ENCODE measurements at places on chromosomes 2 and 18.

DNA sequence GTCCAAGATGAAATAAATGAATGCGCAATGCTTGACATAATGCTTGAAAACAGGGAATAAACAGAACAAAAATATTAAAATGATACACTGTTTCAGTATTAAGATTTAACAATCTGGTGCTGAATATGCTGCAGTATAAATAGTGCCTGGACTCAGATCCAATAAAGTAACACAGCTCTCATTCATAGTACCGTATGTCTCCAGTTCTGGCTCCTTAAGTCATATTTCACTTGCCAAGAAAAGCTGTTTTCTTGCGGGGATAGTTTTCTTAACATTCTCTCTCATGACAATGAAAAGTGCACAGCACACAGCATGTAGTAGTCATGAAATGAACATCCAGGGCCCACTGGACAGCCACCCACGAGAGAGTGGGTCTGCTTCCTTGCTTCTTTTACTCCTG is 74.7 kb downstream of the SATB2 start:
- no peak for DNase-seq

GRCh38 chr2:241454837-241455485 is 53.4 kb downstream of the STK25 start:
- DNase-seq: no peak

- DNase-seq: no peak
Observed at GRCh38 chr2:26754972-26755670, 9.0 kb upstream of the SLC35F6 start.

DNA sequence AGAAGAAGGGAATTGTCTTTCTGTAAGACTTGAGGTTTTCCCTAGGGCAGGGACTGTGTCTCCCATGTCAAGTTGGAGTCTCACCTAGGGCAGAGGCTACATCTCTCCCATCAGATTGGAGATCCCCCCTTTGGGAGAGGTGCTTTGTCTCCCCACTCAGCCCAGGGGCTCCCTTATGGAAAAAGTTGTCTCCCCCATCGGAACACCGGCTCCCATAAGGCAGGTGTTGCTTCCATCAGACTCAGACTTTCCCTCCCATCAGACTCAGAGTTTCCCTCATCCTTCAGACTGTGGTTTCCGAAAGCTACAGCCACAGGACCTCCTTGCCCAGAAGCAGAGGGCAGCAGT is 5.8 kb downstream of the ANKRD53 start:
- no peak for DNase-seq

DNA sequence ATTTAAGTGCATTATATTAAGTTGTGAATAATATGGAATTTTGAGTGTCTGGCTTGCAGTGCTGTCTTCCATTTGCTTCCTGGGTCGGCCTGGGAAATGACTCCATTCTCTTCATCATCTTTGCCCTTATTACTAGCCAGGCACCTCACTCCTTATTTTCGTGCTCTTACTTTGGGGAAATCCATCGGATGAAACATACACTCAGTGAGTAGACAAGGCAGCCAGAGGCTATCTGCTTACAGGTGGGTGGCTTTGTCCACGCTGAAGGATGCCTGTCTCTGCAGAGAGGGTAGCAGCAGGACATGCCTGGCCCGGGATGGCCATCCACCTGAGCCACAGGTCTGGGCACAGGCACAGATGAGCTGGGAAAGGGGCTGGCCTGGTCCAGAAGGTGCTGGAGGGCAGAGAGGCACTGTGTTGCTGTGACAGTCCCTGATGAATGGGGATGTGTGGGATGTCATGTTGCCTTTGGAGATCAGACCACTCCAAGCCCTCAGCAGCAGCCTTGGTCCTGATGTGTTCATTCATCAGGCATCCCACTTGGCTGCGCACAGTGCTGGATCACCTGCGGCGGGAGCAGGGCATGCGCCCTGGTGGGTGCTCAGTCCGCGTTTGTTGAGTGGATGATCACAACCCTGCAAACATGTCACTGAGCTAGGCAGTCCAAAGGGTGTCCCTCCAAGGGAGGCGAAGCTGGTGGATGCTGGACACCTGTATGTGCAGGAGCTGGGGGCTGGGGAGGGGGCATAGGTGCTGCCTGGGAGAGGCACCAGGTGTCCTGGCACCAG is 236.0 kb downstream of the LDLRAD4 start:
- no peak for DNase-seq

DNA sequence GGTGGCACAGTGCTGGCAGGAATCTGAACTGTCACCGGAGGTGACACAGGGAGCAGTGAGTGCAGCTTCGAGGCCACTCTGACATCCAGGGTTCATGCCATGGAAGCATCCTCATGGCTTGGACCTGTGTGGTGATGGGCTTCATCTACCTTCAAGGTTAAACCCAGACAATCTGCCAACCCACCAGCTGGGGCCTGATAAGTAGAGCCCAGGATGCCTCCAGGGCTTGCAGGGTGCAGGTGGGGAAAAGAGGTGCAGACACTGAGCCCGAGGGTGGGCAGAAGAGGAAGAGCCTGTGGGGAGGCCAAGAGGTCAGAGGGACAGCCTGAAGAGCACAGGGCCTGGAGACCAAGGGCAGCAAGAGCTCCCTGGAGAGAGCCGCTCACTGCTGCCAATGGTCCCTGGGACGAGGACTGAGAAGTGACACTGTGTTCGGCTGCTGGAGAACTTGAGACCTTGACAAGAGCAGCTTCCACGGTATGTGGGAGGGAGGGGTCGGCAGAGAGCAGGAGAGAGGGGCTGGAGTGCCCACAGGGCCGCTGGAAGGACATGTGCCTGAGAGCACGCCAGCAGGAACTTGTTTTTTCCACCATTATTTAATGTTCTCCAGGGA is 8.1 kb upstream of the HES6 start:
- DNase-seq: no peak

GRCh38 chr2:66839551-66840320 is 404.8 kb downstream of the MEIS1 start:
- no peak for DNase-seq

DNA sequence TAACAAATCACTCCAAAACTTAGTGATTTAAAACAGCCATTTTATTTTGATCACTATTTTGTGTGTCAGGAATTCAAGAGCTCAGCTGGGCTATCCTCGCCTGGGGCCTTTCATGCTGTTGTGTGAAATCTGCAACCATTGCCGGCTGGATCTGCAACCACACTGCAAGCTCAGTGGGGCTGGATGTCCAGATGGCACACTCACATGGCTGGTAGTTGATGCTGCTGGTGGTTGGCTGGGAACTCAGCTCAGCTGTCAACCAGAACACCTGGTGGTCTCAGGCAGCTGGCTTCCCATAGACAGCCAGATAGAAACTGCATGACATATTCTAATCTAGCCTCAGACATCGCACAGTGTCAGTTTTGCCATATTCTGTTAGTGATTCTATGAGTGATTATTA is 30.6 kb upstream of the AP1S3 start:
- DNase-seq: no peak

- DNase-seq: no peak
Observed at GRCh38 chr2:135186054-135186453, 134.0 kb downstream of the RAB3GAP1 start.

- no peak for DNase-seq
Observed at GRCh38 chr2:68907920-68908253, 36.7 kb upstream of the BMP10 start.

DNA sequence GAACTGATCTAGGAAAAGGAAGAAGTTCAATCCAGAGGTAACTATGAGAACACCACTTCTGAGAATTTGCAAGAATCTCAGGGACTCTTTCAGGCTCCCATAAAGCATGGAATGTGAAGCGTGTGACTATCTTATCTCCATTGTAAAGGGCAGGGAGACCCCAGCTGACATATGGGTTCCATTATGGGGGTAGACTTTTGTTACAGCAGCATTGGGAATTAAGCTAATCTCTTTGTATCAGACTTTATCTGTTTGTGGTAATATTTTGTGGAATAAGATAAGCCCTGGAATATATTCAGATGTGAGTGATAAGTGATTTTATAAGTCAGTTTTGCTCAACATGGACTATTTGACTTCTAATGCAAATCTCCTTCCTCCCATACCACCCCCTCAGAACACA is 468.3 kb downstream of the MEIS1 start:
- no peak for DNase-seq

GRCh38 chr2:185644828-185645227 is 93.8 kb upstream of the FSIP2 start:
- DNase-seq: no peak

- no peak for DNase-seq
Observed at GRCh38 chr2:133748007-133748700, 179.9 kb upstream of the NCKAP5 start.

DNA sequence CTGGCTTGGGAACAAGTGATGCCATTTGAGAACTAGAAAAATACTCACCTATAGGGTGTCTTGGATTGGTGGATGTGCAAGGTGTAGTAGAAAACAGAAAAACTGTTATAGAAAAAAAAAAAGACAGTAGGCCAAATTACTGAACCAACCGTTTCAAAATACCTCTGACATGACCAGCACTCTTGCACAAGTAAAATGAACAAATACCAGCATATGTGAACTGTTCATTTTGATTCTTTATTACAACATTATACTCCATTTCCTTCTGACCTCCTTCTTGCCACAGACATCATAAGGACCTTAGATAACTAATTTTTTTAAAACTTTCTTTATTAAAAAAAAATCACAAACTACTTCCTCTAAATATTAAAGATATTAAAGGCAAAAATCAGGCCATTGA is 125.5 kb downstream of the ATAD2B start:
- no peak for DNase-seq

DNA sequence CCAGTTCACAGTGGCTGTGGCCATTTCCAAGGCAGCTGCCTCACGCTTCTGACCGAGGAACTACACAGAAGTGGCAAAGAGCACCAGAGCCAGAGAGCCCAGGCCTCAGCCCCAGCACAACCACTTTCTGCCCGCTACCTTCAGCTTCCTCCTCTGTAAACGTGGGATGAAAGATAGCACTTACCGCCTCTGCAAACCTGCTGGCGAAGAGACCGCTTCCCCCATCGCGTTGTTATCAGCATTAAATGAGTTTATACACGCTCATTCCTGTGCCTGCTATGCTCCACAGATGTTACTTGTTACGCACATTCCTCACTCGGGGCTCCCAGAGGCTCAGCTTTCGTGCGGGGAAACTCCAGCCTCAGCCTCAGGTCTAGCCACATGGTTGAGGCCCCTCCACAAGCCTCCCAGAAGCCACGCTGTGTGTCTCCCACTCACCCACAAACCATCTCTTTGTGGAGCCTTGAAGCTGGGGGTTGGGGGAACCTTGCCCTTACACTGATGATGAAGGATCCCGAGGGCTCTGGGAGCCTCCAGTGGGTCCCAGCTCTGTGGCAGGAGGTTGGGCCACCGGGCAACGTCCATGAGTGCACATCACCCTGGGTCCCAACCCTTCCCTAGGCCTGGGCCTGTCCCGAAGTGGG is 63.3 kb upstream of the SMAD7 start:
- DNase-seq: no peak

GRCh38 chr2:189348369-189348768 is 92.9 kb upstream of the WDR75 start:
- no peak for DNase-seq

- peak; percentile 59 for DNase-seq
Observed at GRCh38 chr18:21682371-21683051, 22.1 kb downstream of the ABHD3 start.

DNA sequence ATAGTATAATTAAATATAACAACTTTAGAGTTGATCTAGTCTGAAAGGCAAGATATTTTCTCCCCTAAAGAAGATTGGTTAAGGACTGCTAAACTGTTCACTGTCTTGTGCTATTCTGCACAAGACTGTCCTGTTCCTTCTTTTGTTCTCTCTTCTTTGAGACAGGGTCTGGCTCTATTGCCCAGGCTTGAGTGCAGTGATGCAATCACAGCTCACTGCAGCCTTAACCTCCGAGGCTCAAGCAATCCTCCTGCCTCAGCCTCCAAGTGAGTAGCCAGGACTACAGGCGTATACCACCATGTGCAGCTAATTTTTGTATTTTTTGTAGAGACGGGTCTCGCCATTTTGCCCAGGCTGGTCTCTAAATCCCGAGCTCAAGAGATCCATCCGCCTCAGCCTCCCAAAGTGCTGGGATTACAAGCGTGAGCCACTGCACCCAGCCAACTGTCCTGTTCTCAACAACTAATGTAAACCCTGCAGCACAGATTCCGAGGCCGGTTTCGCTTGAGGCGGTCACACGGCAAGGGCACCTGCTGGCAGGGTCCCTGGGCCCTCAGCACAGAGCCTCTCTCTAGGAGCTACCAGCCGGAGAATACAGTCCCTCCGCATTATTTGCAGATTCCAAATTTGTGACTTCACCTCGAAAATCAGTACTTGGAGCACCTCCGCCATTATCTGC is 16.4 kb downstream of the PXDN start:
- DNase-seq: no peak

DNA sequence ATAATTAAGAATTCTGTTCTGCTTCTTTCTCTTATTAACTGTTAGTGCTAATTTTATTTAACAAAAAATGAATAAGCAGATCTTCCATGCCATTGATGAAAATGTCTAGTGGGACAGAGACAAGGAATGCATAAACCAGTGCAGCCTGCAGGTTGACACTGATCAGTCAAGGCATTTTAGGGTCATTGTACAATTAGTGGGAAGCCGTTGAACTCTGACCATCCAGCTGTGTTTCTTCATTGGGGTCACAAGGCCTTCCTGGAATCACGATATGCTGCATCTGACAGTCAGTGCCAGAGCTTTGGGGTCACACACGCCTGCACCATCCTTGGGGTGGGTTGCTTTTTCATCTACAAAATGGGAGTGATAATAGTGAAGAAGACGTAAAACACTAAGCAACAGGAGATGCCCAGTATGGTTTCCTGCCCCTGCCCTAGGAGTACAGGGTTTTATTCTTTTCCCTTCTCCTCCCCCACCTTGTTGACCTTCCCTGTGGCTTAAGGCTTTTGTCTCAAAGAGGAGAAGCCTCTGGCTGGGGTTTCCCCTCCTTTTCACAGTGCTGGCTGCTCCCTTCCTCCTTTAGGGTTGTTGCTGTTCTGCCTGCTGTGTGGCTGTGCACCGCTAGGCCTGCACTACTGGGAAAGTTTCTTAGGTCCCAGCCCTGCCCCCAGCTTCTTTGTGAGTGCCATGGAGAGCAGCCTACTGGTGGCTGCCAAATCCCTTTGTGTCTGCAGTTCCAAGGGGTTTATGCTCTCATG is 245.6 kb downstream of the TPGS2 start:
- DNase-seq: no peak

- DNase-seq: no peak
Observed at GRCh38 chr2:62187246-62187645, 8.7 kb upstream of the B3GNT2 start.

DNA sequence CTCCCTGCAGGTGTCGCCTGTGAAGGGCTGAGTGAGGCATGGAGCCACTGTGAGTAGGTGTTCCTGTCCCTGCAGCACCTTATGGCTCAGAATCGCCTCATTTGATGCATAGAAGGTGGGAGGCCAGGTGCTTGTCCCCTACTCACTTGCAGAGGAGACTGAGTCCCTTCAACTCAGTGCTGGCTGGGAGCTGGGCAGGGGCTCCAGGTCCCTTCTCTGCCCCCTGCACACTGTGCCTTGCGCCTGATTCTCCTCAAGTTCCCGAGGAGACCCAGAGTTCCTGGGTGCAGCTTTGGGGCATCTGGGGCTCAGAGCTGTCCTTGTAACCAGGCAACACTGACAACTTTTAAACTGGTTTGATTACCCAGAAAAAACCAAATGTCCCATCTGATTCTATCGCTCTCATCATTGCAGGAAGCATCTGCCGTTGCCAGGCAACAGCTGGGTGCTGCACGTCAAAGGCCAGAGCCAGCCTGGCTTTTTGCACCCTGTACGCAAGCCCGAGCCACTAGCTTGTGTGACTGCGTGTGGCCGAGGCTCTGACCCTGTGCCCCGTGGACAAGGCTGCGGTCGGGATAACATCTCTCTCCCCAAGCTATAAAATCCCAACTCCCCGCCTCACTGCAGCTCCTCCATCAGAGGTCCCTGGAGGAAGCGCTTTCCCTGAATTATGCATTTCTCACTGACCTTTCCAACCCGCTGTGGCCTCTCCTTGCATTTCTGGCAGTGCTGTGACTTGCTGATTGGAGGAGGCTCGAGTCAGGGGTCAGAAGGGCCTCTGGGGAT is 130.8 kb upstream of the HDAC4 start:
- DNase-seq: no peak

Data from CD4-positive, alpha-beta T cell treated with Interleukin-21 for 1 hour (primary cell).